ENCODE measurements at places on chromosomes 7 and 10.

DNA sequence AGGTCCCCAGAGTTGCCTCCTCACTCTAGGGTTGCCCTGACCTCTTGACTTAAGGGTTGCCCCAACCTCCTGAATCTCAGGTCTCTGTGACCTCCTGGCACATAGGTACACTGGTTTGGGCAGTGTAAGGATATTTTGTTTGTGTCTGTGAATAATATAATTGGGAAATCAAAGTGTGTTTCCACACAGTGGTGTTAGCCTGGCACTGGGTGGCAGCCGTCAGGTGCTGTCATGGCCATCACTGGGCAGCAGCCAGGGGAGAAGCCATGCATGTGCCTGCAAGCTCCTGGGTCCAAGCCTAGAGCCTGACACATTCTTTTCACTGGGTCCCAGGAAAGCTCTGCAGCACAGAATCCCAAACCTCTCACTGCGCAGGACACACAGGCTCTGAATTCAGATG lies 3.6 kb upstream of the CCDC201 start:
- no peak for DNase-seq

- DNase-seq = peak; percentile 43
Observed at GRCh38 chr10:22244001-22244400, 26.2 kb upstream of the EBLN1 start.

DNA sequence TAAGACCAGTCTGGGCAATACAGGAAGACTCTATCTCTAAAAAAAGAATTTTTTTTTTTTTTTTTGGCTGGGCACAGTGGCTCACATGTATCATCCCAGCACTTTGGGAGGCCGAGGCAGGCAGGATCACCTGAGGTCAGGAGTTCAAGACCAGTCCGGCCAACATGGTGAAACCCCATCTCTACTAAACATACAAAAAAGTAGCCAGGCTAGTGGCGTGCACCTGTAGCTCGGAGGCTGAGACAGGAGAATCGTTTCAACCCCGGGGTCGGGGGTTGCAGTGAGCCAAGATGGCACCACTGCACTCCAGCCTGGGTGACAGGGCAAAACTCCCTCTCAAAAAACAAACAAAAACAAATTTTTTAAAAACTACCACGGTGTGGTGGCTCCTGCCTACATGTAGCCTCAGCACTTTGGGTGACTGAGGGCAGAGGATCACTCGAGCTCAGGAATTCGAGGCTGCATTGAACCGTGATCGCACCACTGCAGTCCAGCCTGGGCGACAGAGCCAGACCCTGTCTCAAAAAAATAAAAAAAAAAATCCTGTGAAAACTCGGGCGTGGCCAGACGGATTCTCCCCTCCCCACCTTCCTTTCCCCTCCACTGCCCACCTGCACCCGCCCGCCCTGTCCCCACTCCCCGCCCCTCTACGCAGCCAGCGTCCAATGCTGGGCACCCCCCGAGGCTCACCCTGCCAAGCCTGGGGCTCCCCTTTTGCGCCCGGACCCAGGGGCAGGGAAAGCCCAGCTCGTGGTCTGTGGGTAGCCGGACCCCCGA lies 745 bp upstream of the ORAI2 start:
- peak; percentile 33 for DNase-seq

GRCh38 chr7:24738577-24738976 lies 18.7 kb downstream of the GSDME start:
- DNase-seq = no peak

DNA sequence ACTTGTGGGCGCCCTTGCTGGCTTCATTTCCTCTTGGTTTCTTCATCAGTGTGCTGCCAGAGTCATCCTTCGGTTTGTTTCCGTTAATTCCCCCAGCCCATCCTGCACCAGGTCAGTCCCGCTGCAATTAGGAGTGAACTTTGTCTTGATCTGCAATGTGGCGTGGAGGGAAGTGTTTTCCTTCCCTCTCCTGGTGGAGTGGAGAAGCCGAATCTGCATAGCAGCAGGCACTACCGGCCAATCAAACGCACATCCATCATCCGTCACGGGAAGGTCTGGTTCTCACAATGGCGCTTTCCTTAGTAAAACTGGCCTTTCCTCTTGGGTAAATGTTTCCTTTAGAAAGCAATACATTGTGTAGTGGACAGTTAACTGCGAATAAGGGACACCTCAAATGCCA lies 337.5 kb downstream of the CXCL12 start:
- no peak for DNase-seq

- DNase-seq = no peak
Observed at GRCh38 chr10:49276596-49276995, 22.4 kb upstream of the C10orf71 start.

DNA sequence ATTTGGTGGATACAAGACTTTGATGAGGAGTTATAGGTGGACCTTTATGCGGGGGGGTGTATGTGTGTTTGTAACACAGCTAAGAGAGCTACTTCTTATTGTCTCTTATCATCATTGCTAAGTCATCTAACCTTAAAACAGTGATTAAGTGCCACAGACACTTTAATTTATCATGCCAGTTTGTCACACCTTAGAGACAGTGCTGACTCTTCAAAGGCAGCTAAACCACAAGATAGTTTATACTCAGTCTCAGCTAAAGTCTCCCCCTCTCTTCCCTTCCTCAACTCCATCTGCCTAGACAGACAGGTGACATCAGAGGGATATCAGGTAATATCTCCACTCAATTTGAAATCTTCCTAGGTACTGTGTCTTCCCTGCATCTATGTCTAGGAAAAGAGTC lies 42.2 kb downstream of the MYPN start:
- no peak for DNase-seq

DNA sequence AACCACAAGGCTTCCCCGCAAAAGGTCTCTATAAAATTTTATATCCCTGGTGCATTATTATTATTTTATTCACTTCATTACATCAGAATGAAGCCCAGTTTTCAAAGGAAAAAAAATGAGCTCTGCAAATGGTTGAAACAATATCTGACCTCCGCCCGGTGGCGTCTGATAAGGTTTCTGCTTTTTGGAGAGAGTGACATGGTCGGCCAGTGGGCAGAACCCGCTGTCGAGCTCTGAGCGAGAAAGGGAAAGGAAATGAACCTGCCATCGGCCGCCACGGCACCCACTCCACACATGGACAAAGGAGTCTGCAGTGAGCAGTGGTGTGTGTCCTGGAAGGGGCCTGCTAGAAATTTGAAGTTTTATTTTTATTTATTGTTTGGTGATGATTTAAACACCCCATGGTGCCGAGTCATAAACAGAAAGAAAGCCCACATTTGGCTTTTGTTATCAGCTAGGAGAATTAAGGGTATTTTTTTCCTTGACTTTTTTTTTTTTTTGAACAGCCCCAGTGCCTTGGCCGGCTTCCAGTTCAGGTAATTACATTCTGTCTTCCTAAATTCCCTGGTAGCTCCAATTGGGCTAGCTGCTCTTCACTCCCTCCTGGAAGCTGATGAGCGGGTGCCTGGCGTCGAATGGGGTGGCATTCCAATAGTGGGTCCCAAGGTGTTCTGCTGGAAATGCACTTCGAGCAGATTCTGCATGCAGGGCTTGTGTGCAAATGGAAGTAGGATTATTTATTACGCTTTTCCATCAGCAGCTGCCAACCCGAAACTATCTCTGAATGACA lies 149.4 kb upstream of the MKI67 start:
- no peak for DNase-seq

DNA sequence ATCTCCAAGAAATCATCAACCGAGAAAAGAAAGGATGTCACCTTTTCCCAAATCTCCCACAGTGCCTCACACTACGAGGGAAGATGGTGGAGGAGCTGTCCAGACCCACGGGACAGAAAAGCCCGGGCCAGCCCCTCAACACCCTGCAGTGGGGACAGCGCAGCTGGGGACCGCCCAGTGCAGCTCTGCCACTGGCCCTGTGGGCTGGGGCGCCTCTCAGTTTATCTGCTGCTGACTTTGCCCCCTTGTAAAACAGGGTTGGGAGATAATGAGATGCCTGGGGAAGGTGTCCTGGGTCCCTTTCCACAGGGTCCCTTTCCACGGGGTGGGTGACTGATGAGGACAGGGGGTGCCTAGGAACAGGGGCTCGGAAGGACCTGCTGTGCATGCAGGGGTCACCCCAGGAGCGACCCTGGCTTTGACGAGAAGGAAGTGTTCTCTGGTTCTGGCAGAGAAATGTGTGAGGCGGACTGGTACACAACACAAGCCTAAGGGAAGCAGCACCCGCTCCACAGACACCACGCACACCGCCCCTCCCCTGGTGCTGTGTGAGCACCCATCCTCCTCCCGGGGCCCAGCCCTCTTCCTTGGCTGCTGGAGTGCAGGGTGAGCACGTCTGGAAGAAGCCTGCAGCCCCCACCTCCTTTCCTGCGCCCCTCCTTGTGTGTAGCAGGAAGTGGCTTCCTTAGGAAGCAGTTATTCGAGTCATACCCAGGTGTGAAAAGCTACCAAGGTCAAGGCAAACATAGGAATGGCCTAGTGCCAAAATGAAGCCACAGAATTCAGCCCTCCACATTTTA lies 339.9 kb downstream of the DNAJB6 start:
- peak; percentile 25 for DNase-seq

GRCh38 chr10:100653957-100654781 lies 91.2 kb upstream of the PAX2 start:
- peak; percentile 66 for DNase-seq

- peak; percentile 43 for DNase-seq
Observed at GRCh38 chr7:151013356-151013732, 10.9 kb downstream of the ATG9B start.

DNA sequence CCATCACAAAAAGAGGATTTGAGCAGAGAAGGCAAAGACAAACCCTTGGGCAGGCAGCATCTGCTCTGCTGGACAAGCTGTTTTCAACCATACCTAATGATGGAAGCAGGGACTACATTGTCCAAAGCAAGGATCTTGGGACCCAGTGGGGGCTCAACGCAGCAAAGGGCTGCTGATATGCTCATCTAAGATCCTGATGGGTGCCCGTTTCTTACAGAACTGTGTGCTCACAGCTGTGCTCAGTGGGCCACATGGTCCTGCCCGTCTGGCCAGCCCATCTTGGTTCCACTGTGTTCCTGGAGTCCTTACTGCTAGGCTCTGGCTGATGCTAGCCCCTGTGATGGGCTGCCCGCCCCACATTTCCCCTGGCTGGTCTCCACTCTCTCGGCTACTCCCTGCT lies 36.1 kb downstream of the GPRIN2 start:
- DNase-seq = no peak

- no peak for DNase-seq
Observed at GRCh38 chr10:108358912-108359311, 1194.4 kb upstream of the SORCS1 start.

DNA sequence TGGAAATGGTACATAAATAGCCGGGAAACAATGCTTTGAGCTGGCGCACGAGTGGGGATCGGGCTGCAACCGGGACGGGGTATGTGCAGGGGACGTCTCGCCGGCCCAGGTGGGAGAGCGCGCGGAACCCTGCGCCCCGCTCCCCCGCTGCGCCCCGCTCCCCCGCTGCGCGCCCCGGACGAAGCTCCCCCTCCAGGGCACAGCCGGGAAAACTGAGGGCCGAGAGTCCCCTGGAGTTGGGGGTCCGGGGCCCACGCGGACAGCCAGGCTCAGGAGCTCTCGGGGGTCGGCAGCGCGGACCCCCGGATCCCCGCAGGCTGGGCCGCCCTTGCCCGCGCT lies 514 bp downstream of the RADIL start:
- DNase-seq = no peak

All from H9 (cell line).